Non-pigmented ciliary epithelial cell (primary cell): ENCODE measurements at places on chromosomes 5 and 9.

DNA sequence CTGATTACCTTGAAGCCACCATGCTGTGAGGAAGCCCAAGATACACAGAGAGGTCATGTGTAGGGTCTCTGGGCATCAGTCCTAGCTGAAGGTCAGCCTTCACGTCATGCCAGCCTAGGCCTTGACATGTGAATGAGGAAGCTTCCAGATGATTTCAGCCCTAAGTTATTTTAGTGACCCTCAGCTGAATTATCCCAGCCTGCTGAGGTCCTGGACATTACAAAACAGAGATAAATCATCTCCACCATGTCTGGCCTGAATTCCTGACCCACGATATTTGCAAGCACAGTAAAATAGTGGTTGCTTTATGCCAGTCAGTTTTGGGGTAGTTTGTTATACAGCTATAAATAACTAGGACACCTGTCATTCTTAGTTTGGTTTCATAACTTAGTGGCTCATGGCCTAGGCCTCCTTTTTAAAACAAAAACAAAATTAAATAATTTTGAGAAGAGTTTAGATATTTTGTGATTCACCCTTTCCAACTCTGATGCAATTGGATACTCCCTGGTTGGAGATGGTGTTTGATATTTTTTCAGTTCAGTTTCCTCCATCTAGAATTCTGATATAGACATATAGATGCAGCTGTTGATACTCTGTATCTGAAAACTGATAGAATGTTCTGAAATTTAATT, 571.3 kb upstream of the CLINT1 start:
- DNase-seq, result no peak

DNA sequence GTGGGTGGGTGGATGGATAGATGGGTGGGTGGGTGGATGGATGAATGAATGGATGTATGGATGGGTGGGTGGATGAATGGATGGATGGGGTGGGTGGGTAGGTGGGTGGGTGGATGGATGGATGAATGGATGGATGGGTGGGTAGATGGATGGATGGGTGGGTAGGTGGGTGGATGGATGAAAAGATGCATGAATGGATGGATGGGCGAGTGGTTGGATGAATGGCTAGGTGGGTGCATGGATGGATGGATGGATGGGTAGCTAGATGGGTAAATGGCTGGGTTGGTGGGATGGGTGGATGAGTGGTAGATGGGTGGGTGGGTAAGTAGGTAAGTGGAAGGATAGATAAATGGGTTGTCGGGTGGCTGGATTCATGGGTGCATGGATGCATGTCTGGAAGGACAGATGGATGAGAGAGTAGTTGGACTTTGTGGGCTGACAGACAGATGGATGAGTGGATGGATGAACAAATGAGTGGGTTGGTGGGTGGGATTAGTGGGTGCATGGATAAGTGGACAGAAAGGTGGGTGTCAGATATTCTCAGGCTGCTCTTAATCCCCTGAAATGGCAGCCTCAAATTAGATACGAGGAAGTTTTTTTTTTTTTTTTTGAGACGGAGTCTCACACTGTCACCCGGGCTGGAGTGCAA, 100.8 kb upstream of the SARDH start:
- no peak for DNase-seq

DNA sequence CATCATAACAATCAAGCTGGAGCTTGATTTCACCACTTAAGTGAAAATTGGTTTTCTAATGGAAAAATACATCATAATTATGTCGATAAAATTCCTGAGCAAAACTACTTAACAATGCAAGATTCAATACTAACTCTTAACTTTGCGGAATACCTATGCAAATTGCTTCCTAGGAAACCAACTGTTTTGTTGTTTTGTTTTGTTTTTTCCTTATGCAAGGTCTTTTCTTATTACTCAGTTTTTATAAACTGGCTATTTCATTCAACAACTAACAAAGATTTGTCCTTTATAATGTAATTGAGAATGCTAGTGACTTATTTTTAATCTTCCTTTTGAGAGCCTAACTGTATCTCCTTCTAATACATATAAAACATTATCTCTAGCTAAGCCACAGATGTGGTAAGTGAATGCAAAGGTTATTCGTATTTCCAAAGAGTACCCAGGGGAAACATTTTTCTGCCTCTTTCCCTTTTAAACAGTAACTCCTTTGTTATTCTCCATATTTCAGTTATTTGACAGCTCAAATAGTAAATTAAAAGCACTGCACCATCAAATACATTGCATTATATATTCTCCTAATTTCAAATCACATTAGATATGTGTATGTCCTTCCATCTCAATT, 609.4 kb downstream of the SLCO4C1 start:
- DNase-seq, result no peak

DNA sequence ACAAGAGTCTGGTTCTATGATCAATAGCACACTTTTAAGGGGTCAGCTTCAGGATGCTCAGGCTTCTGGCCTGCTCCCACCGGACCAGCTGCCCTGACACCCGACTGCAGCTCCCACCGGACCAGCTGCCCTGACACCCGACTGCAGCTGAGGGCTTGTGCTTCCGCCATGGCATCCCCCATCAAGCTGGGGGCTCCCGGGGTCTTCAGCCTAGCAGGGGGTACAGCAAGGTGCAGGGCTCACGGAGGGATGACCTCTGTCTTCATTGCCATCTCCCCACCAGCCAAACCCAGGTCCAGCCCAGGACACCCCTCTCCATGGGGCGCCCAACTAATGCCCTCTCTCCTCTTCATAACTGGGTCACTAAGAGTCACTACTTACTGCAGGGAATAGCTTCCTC, 1.9 kb downstream of the FLT4 start:
- DNase-seq, result no peak

- DNase-seq, result no peak
Observed at GRCh38 chr5:167936022-167936421, 355.4 kb upstream of the WWC1 start.

GRCh38 chr9:134912126-134912840, 5.4 kb downstream of the FCN1 start:
- no peak for DNase-seq

DNA sequence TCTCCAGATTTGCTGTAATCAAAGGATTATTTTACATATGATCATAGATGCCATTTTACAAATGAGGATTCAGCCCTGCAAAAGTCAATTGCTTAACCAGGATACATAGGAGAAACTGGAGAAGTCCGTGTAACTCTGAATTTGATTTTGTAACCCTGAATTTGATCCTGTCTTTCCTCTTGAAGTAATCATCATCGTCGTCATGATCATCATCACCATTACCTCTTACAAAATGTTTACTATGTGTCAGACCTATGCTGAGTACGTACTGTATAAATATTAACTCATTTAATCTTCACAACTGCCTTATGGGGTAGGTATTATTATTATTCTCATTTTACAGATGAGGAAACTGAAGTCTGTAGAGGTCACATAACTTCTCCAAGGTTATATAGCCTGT, 271.5 kb downstream of the DOCK8 start:
- no peak for DNase-seq

- DNase-seq, result no peak
Observed at GRCh38 chr9:86077276-86077675, 22.1 kb downstream of the GOLM1 start.

- no peak for DNase-seq
Observed at GRCh38 chr9:13778631-13779030, 499.1 kb upstream of the MPDZ start.

DNA sequence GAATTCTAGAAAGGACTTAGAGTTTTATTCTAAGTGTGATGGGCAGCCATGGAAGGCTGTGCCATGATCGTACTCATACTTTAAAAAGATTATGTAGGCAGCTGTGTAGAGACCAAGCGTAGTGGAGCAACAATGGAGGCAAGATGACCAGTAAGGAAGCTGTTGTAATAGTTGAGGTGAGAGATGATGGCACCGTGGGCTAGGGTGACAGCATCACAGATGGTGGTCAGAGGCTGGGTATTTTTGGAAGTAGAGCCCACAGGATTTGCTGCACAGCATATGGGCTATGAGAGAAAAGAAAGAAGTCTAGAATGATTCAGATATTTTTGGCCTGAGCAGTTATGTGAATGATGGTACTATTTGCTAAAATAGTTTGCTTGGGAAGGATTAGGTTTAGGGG, 7.7 kb downstream of the ARHGAP26 start:
- no peak for DNase-seq

GRCh38 chr5:13510616-13511015, 433.9 kb downstream of the DNAH5 start:
- DNase-seq, result no peak

DNA sequence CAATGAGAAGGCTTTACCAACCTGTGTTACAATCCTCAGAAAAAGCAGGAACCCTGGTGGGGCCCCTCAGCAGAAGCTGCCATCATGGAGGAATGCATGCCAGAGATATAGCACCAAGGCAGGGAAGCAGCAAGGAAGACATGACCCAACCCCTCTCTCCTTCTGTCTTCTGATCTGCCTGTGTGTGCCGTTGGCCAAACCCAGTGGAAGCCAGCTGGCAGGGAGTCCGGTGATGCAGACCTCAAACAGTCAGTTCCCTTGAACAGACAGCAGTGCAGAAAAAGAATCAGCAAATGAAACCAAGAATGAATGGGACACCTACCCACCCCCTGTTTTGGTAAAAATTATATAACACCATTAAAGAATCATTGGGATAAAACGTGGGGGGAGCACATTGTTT, 234.2 kb downstream of the ZNF608 start:
- DNase-seq, result no peak

DNA sequence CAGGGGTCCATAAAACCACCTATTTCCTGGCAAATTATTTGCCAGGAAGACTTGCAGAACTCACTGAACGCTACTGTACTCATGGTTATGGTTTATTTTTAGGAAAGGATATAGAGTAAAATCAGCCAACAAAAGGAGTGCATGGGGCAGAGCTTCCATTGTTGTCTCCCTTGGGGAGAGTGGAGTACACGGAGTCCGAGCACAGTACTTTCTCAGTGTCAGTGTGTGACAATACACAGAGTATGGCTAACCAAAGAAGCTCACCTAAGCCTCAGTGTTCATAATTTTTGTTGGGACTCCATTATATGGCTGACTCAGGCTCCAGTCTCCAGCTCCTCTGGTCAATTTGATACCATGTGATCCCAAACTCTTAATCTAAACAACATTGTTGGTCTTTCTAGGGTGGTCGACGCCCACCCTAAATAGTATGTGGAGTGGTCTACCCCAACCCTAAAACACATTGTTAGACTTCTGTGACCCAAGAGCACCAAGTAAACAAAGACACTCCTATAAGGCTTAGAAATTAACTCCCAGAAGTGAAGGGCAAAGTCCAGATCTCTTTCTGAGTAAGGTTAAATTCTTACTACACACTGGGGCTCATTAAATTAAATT, 74.9 kb downstream of the SLC44A1 start:
- no peak for DNase-seq

- DNase-seq, result no peak
Observed at GRCh38 chr5:61796773-61797172, 464.7 kb downstream of the ZSWIM6 start.

DNA sequence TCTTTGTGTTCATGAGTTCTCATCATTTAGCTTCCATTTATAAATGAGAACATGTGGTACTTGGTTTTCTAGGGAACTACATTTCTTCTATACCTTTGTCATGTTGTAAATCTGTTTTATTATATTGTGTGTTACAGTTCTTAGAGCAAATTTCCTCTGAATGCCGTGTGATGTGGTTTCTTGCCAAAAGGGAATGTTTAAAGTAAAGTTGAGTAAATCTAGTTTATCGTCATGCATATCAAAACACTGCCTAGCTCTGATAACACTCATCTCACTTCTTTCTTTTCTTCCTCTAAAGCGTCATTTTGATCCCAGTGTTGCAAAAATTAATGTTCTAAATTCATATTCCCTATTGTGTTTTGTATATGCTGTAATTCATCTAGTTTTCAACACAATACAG, 295.4 kb upstream of the HAPLN1 start:
- DNase-seq, result no peak

DNA sequence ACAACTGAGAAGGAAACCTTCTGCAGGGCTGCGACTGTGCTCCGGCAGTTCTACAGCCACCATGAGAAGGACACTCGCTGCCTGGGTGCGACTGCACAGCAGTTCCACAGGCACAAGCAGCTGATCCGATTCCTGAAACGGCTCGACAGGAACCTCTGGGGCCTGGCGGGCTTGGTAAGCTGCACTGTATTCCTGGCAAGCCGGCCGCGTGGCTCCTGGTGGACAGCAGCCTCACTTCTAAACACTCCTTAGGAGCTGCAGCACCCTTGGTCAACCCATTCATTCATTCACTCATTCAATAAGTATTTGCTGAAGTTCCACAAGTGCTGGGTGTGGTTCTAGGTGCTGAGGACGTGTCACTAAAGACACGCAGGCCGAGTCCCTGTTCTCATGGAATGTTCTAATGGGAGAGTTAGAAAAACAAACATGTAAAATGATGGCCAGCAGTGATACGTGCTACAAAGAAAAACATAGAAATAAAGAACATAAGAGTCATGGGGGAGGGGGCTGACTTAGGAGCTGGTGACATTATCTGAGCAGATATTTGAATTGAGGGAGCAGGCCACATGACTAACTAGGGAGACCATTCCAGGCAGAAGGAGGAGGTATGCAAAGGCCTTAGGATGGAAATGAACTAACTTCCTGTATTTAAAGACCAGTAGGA, 6.1 kb downstream of the IL4 start:
- no peak for DNase-seq

- no peak for DNase-seq
Observed at GRCh38 chr9:107481035-107481434, 8.5 kb downstream of the KLF4 start.

- DNase-seq, result no peak
Observed at GRCh38 chr5:145598983-145599382, 236.2 kb downstream of the PRELID2 start.

DNA sequence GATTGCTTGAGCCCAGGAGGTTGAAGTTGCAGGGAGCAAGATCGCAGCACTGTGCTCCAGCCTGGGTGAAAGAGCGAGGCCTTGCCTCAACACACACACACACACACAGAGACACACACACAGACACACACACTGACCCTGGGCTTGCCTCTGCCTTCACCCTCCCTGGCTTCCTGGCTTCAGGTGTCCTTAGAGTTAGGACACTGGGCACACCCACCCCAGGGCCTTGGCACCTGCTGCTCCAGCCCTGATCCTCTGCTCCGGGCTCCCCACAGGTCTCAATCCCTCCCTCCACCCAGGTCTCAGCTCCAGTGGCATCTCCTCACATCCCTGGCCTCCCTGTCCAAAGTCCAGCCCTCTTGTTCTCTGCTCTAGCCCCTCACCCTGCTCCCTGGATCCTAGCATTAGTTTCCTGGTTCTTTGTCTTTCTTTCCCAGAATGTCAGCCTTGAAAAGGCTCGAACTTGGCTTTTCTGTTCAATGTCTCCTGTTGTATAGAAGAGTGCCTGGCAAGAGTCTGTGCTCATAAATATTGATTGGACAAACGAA, 212.9 kb downstream of the C9orf50 start:
- DNase-seq, result no peak

DNA sequence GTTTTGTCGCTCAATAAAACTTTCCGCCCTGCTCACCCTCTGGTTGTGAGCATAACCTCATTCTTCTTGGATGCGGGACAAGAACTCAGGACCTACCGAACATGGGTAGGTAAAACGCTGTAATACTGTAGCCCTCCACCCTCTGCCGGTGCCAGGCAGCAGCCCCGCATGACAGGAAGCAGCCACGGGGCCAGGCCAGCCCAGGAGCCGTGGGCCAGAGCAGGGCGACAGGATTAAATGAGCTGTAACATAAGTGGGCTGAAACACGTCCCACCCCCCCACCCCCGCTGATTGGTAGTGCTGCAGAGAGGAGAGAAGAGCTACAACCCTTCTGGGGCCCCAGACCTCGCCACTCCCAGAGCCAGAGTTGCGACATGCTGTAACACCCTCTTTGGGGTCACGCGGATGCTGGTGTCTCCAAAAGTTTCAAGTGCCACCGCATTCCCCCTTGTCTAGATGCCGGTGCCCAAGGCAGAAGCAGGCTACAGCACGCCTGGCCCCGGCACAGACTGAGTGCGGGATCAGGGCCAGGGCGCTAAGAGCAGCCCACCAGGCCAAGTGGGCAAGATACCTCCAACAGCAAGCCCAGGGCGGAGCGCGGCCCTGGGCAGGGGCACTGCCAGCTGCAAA, 81.8 kb downstream of the FBXW11 start:
- no peak for DNase-seq
